Psoas muscle (tissue), 8 donors: ENCODE measurements at places on chromosomes 3 and 15. TPM values are rescaled to one million over a fixed set of nuclear protein-coding genes. Genes with fewer than 3 reads are reported as not detected.

Gene HRG
- not detected for total RNA-seq

Gene CDHR4
- total RNA-seq = not detected

Gene CCDC54
- not detected for total RNA-seq

- no peaks in the 10 kb centered on the region for H3K36me3 ChIP-seq
- no peak overlapping the region for H3K4me3 ChIP-seq
Measured at GRCh38 chr15:54083991-54084390, 105.8 kb downstream of the UNC13C start.

GRCh38 chr15:71888797-71889196, 78.4 kb downstream of the NR2E3 start:
- no peak overlapping the region for H3K27ac ChIP-seq
- no peaks in the 10 kb centered on the region for H3K27me3 ChIP-seq
- H3K36me3 ChIP-seq = no peaks in the 10 kb centered on the region
- peaks cover 4% of the 10 kb centered on the region for H3K4me1 ChIP-seq
- H3K4me3 ChIP-seq = no peak overlapping the region

DNA sequence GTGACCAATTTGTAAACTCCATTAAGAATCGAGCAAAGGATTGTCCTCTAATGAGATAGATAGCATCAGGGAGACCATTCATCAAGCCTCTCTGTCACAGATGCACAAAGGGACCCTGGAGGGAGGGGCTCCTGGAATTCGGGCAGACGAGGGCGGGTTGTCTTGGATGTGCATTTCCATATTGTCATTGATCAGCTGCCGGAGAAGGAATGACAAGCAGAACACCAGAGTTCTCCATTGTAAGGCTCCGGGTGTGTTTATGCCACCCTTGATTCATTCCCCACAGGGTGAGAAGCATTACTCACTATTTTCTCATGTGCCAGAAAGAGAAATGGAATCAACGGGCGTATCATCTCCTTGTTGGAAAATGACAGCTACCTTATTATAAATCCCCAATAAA, 167.5 kb downstream of the EBLN2 start:
- no peak for DNase-seq
- H3K36me3 ChIP-seq = no peaks in the 10 kb centered on the region
- H3K27ac ChIP-seq = no peak overlapping the region
- H3K4me1 ChIP-seq = no peaks in the 10 kb centered on the region
- H3K4me3 ChIP-seq = no peak overlapping the region

- no peaks in the 10 kb centered on the region for H3K4me1 ChIP-seq
- H3K4me3 ChIP-seq = no peak overlapping the region
- H3K27ac ChIP-seq = no peak overlapping the region
- no peak for DNase-seq
- peaks cover 26% of the 10 kb centered on the region for H3K36me3 ChIP-seq
Measured at GRCh38 chr3:186044427-186044826, 64.5 kb downstream of the ETV5 start.

GRCh38 chr3:135093121-135093520, 298.1 kb downstream of the EPHB1 start:
- H3K36me3 ChIP-seq = no peaks in the 10 kb centered on the region
- H3K4me1 ChIP-seq = no peaks in the 10 kb centered on the region
